ENCODE measurements at places on chromosomes 4 and X.
A peak's percentile ranks its signal among the peaks of the same experiment; 100 is the strongest.

- no peak for DNase-seq
Observed at GRCh38 chr4:3797831-3798790, 31.9 kb downstream of the ADRA2C start.

- no peak for DNase-seq
Observed at GRCh38 chrX:51334276-51334675, 1.7 kb downstream of the NUDT10 start.

DNA sequence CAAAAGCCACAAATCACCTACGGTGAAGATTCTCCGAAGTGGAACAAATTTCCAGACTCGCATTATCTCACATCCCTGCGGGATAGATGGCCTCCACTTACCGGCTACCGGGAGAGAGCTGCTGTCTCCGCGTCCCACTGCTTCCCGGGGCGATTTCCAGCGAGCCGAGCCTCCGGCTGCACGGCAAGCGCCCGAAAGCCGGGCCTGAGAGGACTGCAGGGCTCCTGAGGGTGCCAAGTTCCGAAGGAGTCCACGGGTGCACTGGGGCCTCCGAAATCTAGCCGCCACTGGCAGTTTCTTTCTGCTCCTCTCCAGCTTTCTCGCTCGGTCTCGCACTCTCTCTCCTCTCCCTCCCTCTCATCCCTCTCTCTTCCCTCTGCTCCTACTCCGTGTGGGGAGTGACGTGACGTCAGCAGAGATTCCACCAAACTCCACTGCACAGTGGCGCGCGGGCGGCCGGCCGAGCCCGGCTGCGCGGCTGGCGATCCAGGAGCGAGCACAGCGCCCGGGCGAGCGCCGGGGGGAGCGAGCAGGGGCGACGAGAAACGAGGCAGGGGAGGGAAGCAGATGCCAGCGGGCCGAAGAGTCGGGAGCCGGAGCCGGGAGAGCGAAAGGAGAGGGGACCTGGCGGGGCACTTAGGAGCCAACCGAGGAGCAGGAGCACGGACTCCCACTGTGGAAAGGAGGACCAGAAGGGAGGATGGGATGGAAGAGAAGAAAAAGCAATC lies 14.0 kb upstream of the PITX2 start:
- DNase-seq: no peak

GRCh38 chr4:44760142-44760898 lies 34.0 kb upstream of the GNPDA2 start:
- DNase-seq: peak; percentile 19
